ENCODE measurements at places on chromosomes 12 and 14.

DNA sequence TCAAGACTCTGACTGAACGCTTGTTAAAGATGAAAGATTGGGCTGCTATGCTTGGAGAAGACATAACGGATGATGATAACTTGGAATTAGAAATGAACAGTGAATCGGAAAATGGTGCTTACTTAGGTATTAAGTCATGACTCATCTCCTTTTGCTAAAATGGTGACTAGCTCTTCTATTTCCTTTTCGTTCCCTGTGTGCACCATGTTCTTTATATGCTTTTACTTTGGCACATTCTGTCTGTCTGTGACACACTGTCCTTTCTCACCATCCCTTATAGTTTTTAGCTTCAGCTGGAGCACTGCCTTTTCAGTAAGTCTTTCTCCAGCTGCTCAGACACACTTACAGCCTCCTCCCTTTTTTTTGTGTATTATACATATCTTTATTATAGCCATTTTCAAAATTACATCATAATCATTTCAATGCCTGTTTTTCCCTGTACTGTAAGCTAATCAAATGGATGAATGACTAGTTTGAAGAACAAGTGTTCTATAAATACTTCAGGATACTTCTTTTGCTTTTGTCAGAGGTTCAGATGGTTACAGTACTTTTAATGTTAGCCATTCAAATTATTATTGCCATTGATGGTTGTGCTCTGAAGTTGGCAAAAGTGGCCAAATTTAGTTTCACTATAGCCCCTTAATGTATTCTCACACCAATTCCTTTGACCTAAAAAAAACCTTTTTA is 68.6 kb downstream of the MIA2 start:
- DNase-seq = no peak

- no peak for DNase-seq
Measured at GRCh38 chr12:99039367-99040120, 394.5 kb downstream of the APAF1 start.

- DNase-seq = no peak
Measured at GRCh38 chr12:9034095-9034494, 44.7 kb downstream of the KLRG1 start.

DNA sequence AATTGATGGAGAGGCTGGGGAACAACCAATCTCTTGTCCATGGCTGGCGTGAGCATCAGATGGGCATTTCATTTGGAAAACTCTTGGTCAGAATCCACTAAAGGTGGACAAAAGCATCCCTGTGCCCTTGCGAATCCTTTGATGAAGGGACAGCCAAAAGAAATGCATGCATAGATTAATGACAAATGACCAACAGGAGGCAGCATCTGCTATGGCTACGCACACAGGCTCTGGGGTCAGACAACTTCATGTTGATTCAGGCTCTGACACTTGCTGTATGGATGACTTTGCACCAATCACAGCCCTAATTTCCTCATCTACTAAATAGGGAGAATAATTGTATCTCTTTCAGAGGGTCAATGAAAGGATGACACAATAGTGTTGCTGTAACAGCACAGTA is 117.5 kb downstream of the ASCL4 start:
- no peak for DNase-seq

DNA sequence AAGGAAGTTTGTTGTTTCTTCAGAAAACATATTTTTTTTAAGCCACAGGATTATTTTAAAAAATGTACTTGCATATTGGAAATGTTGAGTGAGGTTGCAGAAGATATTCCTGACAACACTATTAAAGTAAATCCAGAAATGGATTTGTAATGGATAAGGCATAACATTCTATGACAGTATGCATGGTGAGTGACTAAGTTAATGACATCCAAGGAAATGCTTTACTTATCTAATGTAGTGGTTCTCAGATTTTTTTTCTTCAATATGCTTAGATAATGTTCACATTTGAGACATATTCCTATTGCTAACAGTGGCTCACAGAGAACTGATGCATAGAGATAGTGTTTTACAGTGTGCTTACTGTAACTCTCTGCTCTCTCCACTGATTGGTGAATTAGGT is 49.4 kb downstream of the ZDHHC17 start:
- DNase-seq = no peak

Data from esophagus squamous epithelium (tissue), 5 donors.